Dermis blood vessel endothelial cell (primary cell): ENCODE measurements at places on chromosomes 3 and 15. TPM values are rescaled to one million over a fixed set of nuclear protein-coding genes. Genes with fewer than 3 reads are reported as not detected.

UBA7 gene
- total RNA-seq: 44.2 and 58.5 TPM in 2 replicates

SHC4 gene
- total RNA-seq: 0.17 and 0.23 TPM in 2 replicates

HHLA2 gene
- total RNA-seq: under 0.01 TPM in 1 of 2 replicates, not detected in the other

GPR149 gene
- total RNA-seq: not detected in 2 replicates

IL5RA gene
- total RNA-seq: not detected in 2 replicates

UPK1B gene
- total RNA-seq: 0.09 TPM in 1 of 2 replicates, not detected in the other
